ENCODE measurements at places on chromosomes 13 and 19.

DNA sequence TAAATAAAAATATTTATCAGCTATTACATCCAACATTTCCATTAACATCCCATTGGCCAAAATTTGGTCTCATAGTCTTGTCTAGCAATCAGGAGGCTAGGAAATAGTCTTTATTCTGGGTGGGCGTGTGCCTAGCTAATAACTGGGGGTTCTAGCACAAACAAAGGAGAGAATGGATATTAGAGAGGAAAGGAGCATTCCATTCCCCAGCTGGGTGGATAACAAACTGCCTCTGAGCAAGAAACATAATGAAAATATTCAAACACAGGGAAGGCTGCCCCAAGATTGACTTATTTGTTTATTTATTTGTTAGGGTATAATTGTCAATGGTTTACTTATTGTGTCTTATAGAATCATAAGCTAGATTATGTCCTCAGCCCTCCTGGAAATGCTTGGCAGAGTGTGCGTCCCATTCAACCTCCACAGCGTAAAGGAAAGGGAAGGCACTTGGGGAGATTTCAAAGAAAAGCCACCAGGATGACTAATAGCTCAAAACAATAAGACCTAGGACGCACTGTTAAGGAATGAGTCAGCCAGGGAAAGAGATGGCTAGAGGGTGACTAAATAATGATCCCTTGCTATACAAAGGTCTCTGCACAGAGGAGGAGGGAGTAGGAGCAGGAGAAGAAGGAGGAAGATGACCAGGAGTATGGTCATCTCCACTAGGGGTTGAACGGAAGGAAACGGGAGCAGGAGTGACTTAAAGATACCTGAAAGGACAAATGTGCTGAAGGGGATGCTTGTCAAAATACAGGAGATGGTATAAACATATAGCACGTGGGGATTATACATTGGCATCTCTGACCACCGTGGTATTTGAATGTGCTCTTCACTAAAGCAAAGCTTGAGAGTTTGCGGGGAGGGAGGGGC is 23.5 kb upstream of the USP12 start:
- no peak overlapping the region for H3K4me3 ChIP-seq
- no peak overlapping the region for H3K27ac ChIP-seq
- no peaks in the 10 kb centered on the region for H3K36me3 ChIP-seq
- H3K27me3 ChIP-seq, result no peaks in the 10 kb centered on the region
- DNase-seq, result no peak
- H3K4me1 ChIP-seq, result no peaks in the 10 kb centered on the region

GRCh38 chr13:36074659-36075058 is 56.5 kb downstream of the DCLK1 start:
- H3K27me3 ChIP-seq, result no peaks in the 10 kb centered on the region
- no peaks in the 10 kb centered on the region for H3K36me3 ChIP-seq
- no peaks in the 10 kb centered on the region for H3K4me1 ChIP-seq
- no peak overlapping the region for H3K27ac ChIP-seq
- no peak for DNase-seq
- no peak overlapping the region for H3K4me3 ChIP-seq

- H3K36me3 ChIP-seq, result no peaks in the 10 kb centered on the region
- H3K27ac ChIP-seq, result no peak overlapping the region
- DNase-seq, result no peak
Measured at GRCh38 chr13:77285098-77285497, 41.8 kb downstream of the MYCBP2 start.

GRCh38 chr19:57342582-57342981 is 8.5 kb upstream of the ZNF304 start:
- no peak overlapping the region for H3K4me3 ChIP-seq
- no peak overlapping the region for H3K27ac ChIP-seq
- H3K4me1 ChIP-seq, result peaks cover 6% of the 10 kb centered on the region
- no peaks in the 10 kb centered on the region for H3K36me3 ChIP-seq

DNA sequence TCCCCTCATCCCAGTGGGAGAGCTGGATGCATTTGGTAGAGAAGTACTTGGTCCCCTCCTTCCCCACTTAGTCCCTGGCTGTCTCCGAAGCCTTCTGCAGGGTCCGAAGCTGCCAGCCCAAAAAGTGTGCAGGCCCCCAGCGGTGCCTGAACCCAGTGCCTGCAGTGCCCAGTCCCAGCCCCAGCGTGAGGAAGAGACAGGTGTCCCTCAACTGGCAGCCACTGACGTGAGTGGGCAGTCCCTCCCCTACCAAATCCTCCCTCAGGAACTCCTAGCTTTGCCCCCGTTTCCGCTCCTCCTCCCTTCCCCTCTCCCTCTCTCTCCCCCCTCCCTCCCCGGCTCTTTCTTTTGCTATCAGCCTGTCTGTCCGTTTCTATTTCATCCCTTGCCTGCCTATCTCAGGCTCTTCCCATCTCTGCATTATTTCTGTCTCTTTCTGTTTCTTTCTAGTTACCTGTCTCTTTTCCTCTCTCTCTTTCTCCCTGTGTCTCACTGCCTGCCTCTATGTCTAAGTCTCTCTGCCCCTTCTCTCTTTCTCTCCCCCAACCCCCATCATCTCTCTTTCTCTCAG is 1.8 kb upstream of the LTBP4 start:
- no peak overlapping the region for H3K4me3 ChIP-seq
- no peaks in the 10 kb centered on the region for H3K36me3 ChIP-seq
- DNase-seq, result no peak
- H3K4me1 ChIP-seq, result peaks cover 76% of the 10 kb centered on the region
- H3K27ac ChIP-seq, result peak overlapping the region; percentile 76

DNA sequence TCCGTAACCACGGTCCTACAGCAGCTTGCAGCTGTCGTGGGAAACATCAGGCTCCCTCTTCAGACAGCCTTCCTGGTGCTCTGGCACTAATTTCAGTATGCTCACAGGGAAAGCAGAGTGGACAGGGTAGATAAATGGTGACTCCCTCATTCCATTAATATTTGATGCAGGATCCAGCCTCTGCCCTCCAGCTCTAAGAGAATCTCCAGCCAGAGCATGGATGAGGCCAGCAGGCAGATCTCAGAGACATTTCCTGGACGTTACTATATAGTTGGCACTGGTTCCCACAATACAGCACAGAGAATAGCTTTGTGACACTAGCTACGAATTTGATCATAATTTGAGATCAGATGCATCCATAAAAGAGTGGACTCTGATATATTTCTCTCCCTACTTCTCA is 341.4 kb downstream of the LIG4 start:
- no peak overlapping the region for H3K4me3 ChIP-seq
- no peaks in the 10 kb centered on the region for H3K4me1 ChIP-seq
- H3K36me3 ChIP-seq, result no peaks in the 10 kb centered on the region
- DNase-seq, result no peak
- no peak overlapping the region for H3K27ac ChIP-seq

DNA sequence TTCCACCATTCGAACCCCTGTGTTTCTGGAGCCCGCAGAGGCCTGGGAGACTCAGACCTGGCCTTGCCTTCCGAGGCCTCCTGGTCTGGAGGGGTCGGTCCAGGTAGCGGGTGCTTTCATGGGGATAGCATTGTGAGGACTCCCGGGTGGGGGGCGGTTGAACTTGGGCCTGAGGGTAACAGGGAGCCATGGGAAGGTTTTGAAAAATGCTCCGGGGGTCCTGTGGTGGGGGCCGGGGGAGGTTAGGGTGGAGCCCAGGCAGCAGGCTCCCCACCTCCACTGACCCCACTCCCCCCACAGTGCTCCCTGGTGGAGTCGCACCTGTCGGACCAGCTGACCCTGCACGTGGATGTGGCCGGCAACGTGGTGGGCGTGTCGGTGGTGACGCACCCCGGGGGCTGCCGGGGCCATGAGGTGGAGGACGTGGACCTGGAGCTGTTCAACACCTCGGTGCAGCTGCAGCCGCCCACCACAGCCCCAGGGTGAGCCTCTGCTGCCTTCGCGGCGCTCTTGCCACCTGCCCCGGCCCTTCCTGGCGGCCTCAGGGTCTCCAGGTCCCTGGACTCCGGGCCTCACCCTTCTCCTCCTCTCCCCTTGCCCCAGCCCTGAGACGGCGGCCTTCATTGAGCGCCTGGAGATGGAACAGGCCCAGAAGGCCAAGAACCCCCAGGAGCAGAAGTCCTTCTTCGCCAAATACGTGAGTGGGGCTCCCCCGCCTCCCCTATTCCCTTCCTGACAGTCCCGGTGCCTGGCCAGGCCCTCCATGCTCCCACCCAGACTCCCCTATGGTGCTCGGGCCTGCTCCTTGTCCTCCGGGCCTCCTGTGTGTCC is 3.8 kb upstream of the GARIN5A start:
- H3K4me1 ChIP-seq, result peaks cover 26% of the 10 kb centered on the region

GRCh38 chr19:53333066-53333462 is 485 bp upstream of the ZNF845 start:
- H3K27ac ChIP-seq, result peak overlapping the region; percentile 81
- no peaks in the 10 kb centered on the region for H3K36me3 ChIP-seq
- peak overlapping the region; percentile 41 for H3K4me3 ChIP-seq

GRCh38 chr13:76762721-76763120 is 123.5 kb downstream of the KCTD12 start:
- H3K36me3 ChIP-seq, result no peaks in the 10 kb centered on the region
- H3K4me1 ChIP-seq, result peaks cover 15% of the 10 kb centered on the region
- no peak overlapping the region for H3K27ac ChIP-seq
- DNase-seq, result no peak
- no peaks in the 10 kb centered on the region for H3K27me3 ChIP-seq

Data from sigmoid colon (tissue), 7 donors.